ENCODE measurements at places on chromosomes 11 and 22.

- DNase-seq: no peak
These were observed 8.8 kb downstream of the ZW10 start for GRCh38 chr11:113764527-113765219.

DNA sequence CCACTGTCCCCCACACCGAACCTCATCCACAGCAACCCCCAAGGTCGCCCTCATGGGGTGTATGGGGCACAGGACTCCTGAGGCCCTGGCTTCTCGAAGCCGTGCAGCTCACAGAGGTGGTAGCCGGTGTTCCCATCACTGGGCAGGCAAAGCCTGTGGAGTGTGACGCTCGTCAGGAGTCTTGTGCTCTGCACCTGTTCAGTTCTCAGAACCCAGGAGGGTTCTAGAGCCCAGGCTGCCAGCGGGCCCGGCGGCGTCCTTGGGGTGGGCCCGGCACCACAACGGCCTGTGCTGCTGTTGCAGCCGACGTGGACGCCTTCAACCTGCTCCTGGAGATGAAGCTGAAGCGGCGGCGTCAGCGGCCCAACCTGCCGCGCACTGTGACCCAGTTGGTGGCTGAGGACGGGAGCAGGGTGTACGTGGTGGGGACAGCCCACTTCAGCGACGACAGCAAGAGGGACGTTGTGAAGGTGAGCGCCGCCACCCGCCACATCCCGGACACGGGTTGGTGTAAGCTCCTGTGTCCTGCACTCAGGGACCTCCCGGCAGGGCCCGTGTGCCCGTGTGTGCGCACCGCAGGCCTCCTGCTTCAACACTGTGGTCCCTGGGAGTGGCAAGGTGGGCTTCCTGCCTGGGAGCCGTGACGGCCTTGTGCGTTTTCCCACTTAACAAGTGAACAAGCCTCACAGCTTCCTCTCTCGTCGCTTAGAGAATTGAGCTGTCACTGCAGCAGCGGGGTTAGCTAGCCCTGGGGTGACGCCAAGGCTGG is 6.6 kb upstream of the SELENOO start:
- no peak for DNase-seq

DNA sequence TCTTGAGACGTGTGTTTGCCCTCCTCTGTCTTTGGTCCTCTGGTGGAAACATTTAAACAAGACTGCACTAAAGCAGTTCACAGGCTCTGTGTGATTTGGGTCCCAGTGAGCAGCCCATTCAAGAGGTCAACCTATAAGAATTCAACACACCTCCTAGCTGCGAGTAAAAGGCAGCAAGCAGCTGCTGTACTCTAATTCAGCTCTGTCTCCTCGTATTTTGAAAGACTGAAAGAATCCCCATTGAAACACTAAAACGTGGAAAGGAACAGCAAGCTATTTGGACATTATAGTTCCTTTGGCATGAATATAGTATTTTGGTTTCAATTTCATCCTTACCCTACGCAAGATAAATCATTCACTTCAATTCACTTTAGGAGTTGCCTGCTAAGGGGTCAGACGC is 1046.7 kb downstream of the DLG2 start:
- no peak for DNase-seq

GRCh38 chr11:128323381-128323780 is 264.0 kb downstream of the ETS1 start:
- no peak for DNase-seq

DNA sequence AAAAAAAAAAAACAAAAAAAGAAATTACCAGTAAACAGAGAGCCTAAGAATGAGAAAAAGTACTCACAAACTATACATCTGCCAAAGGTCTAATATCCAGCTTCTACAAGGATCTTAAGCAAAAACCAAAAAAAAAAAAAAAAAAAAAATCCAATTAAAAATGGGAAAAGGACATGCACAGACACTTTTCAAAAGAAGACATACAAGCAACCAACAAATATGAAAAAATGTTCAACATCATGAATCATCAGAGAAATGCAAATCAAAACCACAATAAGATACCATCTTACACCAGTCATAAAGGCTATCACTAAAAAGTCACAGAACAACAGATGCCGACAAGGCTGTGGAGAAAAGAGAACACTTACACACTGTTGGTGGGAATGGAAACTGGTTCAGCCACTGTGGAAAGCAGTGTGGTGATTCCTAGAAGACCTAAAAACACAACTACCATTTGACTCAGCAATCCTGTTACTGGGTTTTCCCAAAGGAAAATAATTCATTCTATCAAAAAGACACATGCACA is 18.3 kb downstream of the MS4A6A start:
- no peak for DNase-seq

DNA sequence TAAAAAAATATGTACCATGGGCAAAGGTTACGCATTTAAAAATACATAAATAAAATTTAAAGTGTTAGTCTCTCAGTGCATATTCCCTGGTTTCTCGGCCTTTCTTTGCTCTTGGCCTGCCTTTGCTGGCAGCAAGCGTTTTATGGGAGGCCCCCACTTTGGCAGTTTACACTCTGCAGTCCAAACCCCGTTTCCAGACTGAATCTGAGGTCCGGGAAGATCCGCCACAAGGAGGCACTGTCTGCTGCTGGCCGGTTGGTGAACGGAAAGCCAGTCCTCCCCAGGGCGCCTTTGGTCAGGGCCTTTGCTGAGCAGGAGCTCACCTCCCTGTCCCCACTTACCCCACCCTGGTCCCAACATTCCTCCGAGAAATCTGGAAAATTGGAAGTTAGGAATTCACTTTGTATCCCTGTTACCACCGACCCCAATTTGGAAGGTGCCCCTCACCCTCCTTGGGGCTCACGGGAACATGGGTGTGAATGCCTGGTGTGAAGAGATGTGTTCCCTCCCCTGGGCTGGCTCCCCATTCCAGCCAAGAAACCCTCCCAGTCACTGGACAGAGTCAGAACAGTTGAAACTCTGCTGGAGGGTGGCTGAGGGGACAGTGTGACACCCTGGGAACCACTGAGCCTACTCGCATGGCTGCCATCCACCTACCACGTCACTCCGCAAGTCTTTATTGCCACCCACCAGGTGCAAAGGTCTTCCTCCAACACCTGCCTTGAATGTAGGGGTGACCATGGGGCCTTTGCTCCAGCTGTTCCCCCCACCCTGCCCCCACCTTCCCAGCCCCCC is 9.4 kb upstream of the SF1 start:
- DNase-seq: no peak

DNA sequence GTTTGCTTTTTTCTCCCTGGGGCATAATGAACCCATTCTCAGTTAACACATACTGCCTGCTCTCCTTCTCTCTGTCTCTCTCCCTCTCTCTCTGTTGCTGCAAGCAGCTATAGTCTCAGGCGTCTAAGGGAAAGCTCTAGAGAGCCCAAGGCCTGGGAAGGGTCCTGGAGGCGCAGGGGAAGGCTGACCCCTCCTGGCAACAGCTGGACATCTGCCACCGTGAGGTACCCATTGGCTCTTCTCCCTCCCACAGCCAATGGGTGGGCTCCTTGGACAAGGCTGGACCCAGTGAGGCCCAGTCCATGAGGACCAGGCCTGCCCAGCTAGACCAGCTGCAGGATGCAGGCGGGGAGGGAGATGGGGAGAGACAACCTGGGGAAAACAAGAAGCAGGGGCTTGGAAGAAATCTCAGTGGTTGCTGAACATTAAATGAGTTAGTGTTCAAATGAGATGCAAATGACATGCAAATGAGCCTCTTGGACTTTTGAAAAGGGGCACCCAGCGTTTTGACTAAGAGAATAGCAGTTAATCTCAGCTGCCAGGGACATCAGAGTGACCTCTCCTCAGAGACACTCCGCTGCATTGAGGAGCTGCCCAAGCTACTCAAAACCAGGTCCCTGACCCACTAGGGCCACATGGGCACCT is 349.7 kb downstream of the BUD13 start:
- DNase-seq: no peak

DNA sequence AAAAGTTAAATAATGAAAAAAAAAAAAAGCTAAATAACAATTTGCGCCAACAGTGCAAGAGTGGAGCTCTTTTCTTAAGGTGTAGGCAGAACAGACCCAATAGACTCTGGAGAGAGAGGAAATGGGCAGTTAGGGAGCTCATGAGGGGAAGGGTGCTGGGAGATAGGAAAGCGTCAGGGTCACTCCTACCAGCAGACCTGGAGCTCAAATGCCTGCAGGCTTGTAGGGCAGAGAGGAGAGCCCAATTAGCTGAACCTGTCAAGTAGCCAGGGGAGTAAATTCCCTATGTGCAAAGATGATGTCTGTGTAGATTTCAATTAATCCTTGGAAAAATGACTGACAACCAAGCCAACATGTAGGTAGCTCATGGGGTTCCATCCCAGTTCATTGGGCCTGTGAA is 73.0 kb downstream of the RAB30 start:
- no peak for DNase-seq

DNA sequence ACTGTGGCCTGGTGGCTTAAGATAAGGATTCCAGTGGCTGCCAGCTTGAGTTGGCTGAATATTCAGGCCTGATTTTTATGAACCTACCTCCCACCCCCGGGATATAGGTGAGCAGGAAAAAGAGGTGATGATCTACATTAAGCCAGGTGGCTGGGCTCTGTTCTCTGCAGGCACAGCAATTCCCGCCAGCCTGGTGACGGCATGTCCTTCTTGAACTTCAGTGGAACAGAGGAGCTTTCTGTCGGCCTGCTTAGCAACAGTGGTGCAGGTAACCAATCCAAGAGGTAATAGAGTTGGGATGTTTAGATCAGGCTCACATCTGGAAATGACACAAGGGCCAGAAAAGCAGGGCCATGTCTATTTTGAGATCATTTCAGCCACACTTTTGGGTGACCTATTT is 68.7 kb downstream of the DEPDC5 start:
- DNase-seq: no peak

DNA sequence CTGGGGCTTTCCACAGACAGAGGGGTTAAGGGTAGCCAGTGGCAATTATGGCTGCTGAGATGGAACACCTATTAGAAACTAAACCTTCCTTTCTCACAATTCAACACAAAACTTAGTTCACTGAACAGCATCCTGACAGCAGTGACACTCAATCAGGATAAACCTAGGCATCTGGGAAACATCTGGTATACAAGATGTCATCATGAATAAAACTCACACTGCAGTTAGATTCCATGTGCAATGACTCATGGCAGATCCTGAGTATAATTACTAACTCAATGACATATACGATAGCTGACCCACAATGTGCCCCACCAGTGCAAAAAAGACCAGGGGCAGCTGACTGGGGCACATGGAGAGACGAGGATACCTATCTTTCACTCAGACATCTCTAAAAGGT is 17.7 kb downstream of the RBFOX2 start:
- no peak for DNase-seq

DNA sequence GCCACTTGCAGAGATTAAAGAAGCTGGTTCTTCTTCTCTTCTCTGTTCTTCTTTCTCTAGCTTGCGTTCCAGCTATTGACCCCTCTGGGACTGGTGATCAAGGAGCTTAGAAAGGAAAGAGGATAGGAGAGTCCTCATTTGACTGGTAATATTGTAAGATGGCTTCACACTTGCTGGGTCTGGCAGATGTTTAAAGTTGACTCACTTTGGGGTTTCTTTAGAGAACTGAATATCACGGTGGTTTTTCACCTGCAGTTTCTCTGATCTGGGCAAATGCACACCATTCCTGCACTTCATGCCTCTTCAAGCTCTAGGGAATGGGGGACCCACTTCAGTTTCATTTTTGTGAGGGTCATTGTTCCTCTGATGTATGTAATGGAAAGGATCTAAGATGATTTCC is 41.8 kb upstream of the DEUP1 start:
- no peak for DNase-seq

GRCh38 chr11:10304495-10305261 is at the start of gene ADM:
TSS of gene ADM (plus strand) at chr11:10305073. CDS start at chr11:10305701, 628 bp downstream.
- no peak for DNase-seq

DNA sequence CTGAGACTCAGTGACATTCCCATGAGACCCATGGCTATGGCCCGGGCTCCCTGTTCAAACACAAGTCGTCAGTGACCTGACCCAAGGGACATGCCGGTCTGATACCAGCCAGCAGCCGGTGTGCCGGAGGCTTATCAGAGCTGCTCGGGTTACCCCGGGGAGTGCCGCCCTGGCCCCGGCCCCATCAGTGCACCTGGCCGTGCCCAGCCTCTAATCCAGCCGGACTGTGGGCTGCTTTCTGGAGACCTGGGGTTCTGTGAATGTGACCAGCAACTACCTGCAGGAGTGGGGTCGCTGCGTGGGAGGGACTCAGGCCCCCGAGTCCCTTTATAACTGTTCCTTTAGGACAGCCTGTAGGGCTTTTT is 52.7 kb downstream of the LINC01488 start:
- no peak for DNase-seq

Measured in right renal pelvis (tissue), 4 donors.